ENCODE measurements at places on chromosomes 12 and 14.

- DNase-seq, result no peak
These were observed 27.6 kb downstream of the PMCH start for GRCh38 chr12:102169922-102170621.

- DNase-seq, result no peak
These were observed 210.1 kb upstream of the DIO3 start for GRCh38 chr14:101351146-101351545.

- no peak for DNase-seq
These were observed 2.5 kb upstream of the LALBA start for GRCh38 chr12:48572326-48572725.

GRCh38 chr12:54160769-54161480 lies 27.9 kb downstream of the SMUG1 start:
- DNase-seq, result no peak

- no peak for DNase-seq
These were observed 24.6 kb downstream of the PTPRR start for GRCh38 chr12:70895956-70896355.

DNA sequence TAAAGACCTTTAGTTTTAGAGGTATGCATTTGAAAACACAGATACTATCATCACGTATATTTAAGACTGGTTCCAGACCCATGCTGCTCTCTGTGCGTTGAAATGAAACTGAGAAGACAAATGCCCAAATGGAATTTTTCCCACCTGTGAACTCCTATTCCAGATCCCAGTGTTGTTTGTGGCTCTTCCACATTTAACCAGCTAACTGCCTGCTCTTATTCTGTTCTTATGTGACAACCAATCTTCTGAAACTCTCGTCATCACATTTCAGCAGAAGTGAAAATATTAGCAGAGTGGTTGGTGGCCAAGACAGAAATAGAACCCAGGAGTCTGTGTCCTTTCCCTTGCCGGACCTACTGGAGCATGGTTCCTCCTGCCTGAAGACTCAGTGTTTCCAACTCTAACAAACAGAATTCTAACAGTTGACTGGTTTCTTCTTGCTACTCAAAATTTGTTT lies 460.2 kb downstream of the RAD51B start:
- DNase-seq, result no peak

DNA sequence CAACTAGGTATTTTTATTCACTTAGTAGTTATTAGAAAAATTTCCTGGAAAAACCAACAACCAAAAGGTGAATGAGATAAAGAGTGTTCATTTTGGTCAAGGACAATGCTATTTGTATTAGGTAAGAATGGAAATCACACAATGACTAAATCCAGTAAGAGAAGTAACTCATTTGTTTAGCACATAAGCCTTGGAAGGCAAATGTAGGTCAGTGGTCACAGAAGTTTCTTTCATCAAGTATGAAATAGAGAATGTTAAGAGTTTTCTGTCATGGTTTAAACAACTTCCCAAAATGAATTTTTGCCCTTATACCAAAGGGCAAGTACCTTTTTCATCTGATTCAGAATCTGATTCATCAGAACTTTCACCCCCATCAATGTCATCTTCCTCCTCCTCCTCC lies 101.7 kb downstream of the KIF21A start:
- DNase-seq, result no peak

DNA sequence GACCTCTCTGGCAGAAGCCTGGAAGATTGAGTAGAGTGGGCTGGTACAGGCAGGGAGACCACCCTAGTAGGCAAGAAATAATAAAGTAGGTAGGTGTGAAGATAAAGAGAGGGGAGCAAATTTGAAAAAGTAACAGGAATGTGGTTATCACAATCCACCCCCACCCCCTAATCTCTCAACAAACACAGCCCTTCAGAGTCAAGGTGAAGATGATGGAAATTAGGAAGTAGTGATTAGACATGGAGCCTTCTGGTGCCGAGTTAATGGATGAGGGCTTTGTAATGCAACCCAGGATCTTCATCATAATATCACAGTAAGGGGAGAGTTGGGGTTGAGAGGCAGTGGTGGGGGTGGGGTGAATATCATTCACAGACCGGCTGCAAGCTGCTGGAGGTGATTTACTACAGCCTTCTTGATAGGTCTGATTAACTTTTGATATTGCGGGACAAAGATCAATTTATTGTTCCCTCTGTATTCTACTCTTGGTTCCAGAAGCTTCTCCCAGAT lies 29.2 kb upstream of the CRY1 start:
- DNase-seq, result no peak

DNA sequence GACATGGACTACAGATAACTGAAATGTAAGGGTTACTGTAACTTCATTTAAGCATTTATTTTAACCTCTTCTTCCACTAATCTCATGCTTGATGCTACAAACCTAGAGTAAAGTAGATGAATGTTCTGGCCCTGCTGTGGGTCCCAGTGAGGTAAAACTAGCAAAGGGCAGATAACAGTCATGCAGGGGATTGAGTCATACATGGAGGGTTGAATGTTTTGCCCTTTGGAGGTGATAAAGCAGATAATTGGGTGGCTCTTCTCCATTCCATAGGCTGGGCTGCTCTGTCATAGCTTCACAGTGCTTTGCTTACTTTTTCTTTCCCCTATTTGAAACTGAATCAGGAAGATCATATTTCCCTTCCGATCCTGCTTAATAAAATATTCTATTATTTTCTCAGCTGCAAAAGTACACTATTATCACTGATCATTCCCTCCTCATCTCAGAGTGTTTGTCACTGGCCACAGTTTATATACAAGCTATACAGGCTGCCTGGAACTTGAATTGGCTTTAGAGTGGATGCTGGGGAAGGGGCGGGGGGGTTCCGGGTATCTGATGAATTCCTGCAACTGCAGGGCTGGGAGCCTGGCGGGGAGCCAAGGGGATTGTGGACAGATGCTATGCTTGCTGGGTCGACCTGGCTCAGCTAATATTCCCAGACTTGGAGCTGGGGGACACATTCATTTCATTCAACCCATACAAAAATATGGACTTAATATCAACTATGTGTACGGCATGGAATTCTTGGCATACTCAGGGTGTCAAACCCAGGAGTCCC lies 235.1 kb downstream of the NRXN3 start:
- no peak for DNase-seq

GRCh38 chr12:1351926-1352325 lies 242.5 kb downstream of the FBXL14 start:
- DNase-seq, result no peak

- DNase-seq, result no peak
These were observed 9.8 kb downstream of the GNPNAT1 start for GRCh38 chr14:52781629-52782028.

DNA sequence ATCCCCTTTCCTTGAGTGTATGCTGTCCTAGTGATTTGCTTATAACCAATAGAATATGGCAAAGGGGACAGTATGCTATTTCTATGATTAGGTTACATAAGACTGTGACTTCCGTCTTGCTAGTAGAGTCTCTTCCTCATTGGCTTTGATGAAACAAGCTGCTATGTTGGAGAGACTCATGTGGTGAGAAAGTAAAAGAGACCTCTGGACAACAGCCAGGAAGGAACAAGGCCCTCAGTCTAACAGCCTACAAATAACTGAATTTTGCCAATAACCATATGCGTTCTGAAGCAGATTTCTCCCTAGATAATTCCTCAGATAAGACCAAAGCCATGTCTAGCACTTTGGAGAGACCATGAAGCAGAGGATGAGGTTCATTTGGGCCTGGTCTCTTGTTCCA lies 134.5 kb upstream of the NAV3 start:
- no peak for DNase-seq

DNA sequence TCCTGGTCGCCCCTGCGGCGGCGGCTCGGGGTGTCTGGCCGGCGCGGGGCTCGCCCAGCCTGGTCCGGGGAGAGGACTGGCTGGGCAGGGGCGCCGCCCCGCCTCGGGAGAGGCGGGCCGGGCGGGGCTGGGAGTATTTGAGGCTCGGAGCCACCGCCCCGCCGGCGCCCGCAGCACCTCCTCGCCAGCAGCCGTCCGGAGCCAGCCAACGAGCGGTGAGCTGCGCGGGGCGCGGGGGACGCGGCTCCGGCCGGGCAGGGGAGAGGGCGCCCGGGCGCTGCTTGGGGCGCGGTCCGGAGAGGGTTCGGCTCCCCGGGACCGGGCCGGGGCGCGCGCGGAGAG lies at the start of gene LGALS3:
Gene LGALS3, plus strand, starts transcription at position 167 of the 342 bp plus-strand sequence. CDS start 8,122 bp downstream, outside the sequence.
- peak; percentile 88 for DNase-seq

- DNase-seq, result no peak
These were observed 19.1 kb upstream of the PGF start for GRCh38 chr14:74974364-74975058.

DNA sequence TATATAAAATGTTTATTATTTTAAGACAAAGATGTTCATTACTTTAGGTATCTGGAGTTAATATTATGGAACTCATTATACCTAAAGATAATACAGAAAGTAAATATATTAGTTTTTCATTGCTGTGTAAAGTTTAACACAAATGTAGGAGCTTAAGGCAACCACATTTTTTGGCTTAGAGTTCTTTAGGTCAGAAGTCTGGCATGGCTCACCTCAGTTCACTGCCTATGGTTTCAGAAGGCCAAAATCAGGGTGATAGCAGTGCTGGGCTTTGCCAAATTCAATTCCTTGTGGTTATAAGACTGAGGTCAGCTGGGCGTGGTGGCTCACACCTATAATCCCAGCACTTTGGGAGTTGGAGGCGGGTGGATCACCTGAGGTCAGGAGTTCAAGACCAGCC lies 35.5 kb upstream of the PRPF39 start:
- DNase-seq, result no peak

DNA sequence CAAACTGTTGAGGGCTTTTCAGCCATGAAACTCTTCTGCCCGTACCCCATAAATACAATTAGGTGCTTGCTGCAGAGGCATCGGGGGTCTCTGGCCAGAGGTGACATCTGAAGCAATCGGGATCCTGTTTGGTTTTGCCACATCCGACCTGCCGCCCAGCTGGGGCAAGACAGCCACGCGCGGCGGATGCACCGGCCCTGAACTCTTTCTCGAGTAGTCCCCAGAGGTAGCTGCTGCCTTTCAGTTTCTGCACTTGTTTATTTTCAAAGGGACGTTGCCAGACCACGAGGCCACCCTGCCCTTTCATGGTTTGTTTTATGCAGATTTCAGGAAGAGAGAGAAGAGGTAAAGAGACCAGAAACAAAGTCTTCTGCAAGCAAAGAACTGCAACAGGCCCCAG lies 10.6 kb upstream of the MLXIP start:
- DNase-seq, result peak; percentile 75

- DNase-seq, result no peak
These were observed 143.2 kb downstream of the ZFP36L1 start for GRCh38 chr14:68649476-68650189.

DNA sequence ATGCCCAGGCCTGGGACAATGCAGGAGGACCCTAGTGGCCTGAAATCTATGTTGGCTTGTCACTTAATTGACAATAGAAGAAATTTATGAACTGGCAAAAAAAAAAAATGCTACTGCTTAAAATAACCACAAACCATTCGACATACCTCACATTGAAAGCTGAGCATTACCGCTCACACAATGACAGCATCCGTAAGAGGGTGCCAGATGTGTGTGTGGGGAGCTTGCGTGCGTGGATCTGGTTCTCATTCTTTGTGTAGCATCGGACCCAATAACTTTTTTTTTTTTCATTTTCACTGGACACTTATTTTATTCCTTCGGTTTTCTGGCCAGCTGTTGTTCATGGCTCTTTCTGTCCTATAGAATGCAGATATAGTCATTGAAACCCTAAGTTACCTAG lies 216.7 kb downstream of the VRK1 start:
- no peak for DNase-seq

- no peak for DNase-seq
These were observed 7.3 kb downstream of the GIT2 start for GRCh38 chr12:109988903-109989302.

GRCh38 chr12:105506678-105507310 lies 176.3 kb downstream of the C12orf75 start:
- DNase-seq, result no peak

- no peak for DNase-seq
These were observed 1.6 kb downstream of the PHLDA1 start for GRCh38 chr12:76029982-76030340.

- no peak for DNase-seq
These were observed 201.8 kb upstream of the RGS6 start for GRCh38 chr14:71730471-71730870.

GRCh38 chr12:72869024-72869423 lies 596.9 kb downstream of the TRHDE start:
- no peak for DNase-seq

GRCh38 chr14:88106377-88106776 lies 101.4 kb downstream of the GPR65 start:
- DNase-seq, result no peak

GRCh38 chr14:50602035-50602434 lies 42.1 kb downstream of the ATL1 start:
- DNase-seq, result no peak

DNA sequence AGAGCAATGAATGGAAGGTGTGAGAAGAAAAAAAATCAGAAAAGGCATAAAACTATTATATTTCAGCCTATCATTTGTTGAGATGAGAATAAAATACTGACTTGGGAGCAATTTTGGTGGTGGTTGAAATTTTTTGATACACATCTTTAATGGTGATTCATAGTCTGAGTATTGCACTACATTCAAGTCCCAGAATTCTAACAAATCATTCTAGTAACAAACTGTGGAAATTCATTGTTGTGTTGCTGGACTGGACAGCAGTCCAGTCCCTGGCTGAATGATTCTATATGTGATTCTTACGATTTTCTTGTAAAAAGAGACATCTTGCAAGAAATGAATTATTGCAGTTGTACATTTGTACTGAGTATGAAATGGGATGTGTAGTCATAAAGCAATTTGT lies 268.6 kb downstream of the TRHDE start:
- no peak for DNase-seq

DNA sequence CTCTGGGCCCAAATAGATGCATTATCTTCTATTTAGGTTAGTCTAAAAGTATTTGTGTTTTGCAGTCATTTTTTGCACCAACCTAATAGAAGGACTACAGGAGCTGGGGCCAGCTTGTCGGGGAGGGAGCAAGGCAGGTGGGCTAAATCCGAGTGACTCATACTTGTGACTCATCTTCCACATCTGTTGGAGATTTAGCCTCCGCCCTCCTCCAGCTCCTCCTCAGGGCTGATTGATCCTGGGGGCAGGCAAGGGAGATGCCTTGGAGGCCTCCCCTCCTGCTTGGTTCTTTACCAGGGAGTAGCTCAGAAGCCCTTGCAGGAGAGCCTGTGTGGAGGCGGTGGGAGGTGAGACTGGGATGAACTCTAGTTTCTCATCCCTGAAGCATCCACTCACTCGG lies 27.9 kb downstream of the RHOF start:
- DNase-seq, result no peak
